NCI-H1105 treated with DMSO at 0.1 percent for 48 hours (cell line): ENCODE measurements at places on chromosomes 12 and 14.

DNA sequence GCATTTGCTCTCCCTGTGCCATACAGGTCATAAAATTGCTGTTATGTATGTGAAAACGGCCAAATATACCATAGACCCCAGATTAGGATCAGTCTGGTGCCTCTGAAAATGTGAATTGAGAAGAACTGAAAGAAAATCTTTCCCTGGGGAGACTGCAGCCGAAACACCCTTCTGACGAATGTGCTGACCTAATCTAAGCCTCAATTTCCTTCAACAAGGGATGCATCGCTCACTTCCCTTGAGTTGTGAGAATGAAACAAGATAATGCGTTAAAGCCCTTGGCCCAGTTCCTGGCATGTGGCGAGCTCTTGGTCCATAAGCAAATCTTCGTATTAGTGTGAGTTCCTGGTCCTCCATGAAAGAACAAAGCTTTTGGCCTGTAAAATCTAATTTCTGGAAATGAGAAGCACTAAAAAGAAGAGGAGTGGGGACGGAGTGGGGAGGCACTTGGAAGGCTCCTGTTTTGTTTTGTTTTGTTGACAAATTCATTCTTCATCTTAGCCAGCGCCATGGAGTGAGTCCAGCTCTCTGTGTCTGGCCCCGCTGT, 49.5 kb upstream of the RTRAF start:
- no peak for DNase-seq

DNA sequence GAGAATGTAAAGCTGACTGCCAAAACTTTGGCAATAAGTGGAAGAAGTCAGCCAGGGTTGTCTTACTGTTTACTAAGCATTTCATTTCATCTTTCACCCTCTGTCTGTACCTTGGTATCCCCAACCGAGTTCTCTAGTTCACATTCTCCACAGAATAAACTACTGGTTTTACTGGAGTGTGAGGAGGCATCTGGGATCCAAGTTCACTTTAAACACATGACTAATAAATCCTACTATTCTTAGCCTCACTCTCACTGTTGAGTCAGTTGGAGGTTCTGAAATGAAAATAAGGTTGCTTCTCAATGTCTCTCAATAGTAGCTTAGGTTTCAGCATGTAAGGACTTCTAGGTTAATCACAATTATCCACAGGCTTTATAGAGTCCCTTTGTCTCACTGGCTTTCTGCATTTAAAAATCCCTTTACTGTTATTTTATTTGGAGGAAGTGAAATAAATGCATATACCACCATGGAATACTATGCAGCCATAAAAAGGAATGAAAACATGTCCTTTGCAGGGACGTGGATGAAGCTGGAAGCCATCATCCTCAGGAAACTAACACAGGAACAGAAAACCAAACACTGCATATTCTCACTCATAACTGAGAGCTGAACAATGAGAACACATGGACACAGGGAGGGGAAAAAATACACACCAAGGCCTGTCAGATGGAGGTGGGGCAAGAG, 95.8 kb downstream of the EPS8 start:
- DNase-seq: no peak

- no peak for DNase-seq
Observed at GRCh38 chr12:108689314-108690190, 41.8 kb downstream of the CORO1C start.

DNA sequence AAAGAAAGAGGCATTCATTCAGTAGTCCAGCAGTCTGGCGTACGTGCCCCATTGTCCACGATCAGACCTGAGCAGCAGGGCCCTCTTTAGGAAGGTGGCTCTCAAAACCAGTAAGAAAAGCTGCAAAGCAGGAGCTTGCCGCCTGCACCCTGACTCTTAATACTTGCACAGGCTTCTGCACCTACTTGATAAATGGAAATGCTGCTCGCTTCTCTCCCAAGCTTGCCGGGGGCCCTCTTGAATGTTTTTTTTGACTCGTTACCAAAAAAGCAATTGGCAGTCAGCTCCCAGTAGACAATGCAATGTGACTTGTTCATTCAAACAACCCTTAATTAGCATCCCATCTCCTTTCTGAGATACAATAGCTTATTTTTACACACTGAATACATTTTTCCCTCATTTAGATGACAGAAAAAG, 27.2 kb upstream of the PTPRB start:
- peak; percentile 95 for DNase-seq

DNA sequence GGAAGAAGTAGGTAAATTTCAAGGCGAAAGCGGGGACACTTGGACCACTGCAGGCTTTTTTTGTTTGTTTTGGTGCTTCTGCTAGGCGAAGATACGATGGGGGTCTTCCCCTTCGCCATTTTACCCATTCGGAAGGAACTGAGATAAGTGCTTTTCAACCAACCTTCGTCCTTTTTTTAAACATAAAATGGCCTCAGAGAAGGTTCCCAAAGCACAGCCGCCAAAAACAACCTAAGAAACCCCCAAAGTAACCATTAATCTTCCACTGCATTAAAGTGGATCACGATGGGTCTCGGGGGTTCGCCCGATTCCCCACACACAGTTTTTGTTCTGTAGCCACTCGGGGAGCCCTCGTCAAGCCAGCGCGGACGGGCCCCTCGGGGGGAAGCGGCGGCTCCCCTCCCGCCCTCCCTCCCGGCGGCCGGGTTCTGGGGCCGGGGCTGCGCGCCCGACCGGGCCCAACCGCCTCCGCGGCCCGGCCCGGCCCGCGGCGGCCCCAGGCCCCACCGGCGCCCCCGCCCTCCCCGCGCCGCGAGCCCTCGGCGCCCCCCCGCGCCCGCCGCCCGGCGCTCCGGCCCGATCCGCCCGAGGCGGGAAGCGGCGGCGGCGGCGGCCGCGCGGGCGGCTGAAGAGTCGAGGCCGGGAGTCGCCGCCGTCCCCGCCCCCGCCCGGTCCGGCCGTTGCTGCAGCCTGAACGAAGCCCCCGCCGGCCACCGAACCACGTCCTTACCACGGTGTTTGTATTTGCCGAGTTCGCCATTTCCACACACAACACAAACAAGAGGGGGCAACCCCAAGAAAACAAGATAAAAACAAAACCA, 790 bp downstream of the GTF2A1 start:
- peak; percentile 77 for DNase-seq

DNA sequence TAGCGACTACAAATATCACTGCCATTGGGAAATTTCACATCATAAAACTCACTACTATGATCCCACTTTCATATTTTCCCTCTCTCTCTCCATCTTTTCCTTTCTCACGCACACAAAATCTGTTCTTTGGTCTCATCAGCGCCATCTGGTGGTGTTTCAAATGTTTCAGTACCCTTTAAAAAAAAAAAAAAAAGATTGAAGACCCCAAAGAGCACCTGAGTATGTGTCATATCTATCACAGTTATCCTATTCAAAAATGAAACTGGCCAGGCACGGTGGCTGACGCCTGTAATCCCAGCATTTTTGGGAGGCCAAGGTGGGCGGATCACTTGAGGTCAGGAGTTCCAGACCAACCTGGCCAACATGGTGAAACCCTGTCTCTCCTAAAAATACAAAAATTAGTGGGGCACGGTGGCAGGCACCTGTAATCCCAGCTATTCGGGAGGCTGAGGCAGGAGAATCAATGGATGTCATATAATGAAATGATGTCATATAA, 72.4 kb downstream of the TTC9 start:
- peak; percentile 63 for DNase-seq

- no peak for DNase-seq
Observed at GRCh38 chr12:58668871-58669270, 251.4 kb downstream of the LRIG3 start.

DNA sequence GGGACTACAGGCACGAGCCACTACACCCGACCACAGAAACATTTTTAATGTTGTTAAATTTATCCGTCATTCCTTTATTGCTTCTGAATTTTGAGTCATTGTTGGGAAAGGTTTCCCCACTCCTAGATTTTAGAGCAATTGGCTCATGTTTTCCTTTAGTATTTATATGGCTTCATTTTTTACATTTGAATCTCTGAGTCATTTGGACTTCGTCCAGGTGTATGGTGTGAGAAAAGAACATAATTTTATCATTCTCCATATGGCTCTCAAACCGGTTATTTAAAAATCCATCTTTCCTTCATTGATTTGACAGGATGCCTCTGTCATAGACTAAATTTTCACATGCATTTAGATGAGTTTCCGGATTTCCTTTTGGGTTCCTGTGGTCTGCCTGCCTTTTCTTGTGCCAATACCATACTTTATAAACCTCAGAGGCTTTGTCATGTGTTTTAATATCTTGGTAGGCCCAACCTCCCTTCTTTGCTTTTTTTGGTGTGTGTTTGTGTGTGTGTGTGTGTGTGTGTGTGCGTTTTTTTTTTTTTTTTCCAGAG, 30.9 kb downstream of the LRTM2 start:
- no peak for DNase-seq

- no peak for DNase-seq
Observed at GRCh38 chr12:118358008-118358359, 14.7 kb downstream of the TAOK3 start.
